ENCODE measurements at places on chromosomes 2 and 18.
A peak's percentile ranks its signal among the peaks of the same experiment; 100 is the strongest.

DNA sequence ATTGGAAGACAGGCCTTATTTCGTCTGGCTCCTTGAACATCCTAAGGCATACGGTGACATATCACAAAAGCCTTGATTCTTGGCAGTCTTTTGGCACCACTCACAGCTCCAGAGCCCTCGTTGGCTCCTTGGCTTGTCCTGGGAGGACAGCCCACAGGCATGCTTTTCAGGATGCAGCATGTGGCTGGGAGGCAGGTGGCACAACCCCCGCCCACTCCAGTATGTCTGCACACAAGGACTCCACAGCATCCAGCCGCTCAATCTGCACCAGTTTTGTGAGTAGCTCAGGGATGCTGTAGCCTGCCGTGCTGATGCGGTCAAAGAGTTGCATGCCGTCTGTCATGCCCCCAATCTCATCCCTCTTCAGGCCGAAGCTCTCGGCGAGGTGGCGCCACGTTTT is 92.3 kb downstream of the EDAR start:
- no peak for DNase-seq

DNA sequence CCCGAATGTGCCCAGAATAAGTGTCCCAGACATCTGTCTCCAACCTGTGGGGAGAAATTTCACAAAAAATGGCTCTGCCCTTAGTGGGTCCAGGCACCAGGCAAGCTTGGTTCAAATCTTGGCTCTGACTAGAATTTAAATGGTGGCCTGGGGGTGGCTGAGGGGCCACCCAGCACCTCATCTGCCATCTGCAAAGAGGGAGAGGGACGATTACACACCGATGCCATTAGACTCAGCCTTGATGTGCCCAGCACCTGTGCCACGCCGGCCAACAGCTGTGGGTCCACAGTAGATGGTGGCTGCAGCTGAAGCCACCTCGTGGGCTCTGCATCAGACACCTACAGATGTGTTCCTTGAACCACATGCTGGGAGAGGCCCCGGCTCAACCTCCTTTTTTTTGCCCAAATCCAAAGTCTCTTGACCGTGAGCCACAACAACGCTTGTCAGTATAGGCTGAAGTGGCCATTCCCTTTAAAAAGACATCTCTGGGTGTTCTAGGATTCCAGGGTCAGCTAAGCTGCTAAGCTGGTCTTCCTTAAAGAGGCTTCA is 222.0 kb upstream of the RAB6C start:
- no peak for DNase-seq

DNA sequence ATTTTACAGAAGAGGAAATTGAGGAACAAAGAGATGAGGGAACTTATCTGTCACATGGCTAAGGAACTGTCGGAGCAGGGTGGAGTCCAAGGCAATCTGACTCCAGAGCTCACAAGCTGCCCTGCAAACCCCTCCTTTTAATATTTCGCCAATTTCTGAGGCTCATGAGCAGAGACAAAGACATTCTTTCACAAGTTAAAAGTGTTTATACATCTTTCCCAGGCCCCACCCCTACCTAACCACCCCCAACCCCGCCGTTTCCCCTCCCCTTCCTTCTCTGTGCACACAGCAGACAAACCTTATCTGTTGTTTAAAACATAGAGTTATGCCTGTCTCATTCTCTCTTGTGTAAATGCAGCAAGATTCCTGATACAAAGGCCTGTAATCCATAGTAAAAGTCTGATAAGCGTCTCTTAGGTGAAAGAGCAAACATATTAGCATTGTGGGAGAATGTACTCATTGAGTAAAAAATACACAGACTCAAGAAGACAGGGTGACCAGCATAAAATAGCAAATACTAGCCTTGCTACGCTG is 44.3 kb downstream of the EPHA4 start:
- no peak for DNase-seq

GRCh38 chr2:145044491-145044890 is 524.6 kb upstream of the ZEB2 start:
- no peak for DNase-seq

- no peak for DNase-seq
Observed at GRCh38 chr18:75088622-75089211, 120.2 kb downstream of the PTGR3 start.

GRCh38 chr2:154361276-154361675 is 337.2 kb upstream of the KCNJ3 start:
- no peak for DNase-seq

DNA sequence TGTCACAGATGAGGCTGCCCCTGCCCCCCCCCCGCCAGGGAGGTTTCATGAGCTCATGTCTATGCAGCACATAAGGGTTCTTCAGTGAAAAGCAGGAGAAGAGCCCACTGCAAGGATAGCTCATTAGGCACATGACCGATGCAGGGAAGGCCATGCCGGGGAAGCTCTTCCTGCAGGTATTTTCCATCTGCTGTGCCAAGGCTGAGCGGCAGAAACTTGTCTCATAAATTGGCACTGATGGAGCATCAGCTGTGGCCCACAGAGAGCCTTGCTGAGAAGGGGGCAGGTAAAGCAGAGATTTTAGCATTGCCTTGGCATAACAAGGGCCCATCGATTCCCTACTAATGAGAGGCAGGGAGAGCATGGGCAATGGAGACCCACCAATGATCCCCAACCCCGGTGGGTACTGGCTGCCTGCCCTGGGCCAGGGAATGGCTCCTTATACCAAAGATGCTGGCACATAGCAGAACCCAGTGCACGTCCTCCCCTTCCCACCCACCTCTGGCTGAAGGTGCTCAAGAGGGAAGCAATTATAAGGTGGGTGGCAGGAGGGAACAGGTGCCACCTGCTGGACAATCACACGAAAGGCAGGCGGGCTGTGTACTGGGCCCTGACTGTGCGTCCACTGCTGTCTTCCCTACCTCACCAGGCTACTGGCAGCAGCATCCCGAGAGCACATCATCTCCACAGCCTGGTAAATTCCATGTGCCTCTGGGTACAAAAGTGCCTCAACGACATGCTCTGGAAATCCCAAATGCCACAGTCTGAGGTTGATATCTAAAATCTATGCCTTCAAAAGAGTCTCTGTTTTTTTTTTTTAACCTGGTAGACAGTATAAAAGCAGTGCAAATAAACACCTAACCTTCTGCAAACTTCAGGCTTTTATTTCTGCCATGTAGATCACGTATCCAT is 41.4 kb downstream of the STEAP3 start:
- DNase-seq: no peak

DNA sequence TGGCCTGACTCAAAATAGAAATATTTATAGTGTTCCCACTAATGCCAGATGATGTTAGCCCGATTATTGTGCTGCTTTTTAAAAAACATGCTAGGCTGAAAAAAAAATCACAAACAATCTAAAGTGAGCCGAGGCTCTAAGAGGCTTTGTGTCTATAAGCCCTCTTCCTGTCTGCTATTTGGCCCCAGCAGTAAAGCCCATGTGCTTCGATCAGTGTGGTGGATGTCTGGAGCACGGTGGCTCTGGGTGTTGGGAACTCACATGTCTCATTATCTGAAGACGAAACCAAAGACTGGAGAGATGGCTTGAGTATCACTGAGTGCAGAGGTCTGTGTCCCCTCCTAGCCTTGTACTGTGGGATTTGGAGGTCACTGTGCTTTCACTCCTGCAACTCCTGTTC is 55.1 kb downstream of the INO80C start:
- no peak for DNase-seq

DNA sequence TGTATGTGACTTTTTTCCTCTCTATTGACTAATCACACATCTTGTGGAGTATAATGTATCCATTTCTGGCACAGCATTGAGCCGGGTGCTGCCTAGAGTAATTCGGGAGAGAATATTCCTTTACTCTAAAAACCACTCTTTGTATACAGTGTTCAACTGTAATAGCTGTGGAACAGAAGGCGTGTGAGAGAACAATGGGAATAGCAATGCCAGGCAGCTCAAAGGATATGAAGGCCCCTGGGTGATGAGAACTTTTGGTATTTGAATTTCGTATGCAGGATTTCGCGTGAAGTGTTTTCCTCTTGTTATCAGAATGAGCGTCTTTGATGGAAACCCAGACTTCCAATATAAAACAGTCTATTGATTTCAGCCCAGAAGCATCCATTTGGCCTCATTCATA is 84.6 kb upstream of the MAP3K20 start:
- no peak for DNase-seq

GRCh38 chr18:13285874-13286273 is 67.3 kb downstream of the LDLRAD4 start:
- DNase-seq: no peak

DNA sequence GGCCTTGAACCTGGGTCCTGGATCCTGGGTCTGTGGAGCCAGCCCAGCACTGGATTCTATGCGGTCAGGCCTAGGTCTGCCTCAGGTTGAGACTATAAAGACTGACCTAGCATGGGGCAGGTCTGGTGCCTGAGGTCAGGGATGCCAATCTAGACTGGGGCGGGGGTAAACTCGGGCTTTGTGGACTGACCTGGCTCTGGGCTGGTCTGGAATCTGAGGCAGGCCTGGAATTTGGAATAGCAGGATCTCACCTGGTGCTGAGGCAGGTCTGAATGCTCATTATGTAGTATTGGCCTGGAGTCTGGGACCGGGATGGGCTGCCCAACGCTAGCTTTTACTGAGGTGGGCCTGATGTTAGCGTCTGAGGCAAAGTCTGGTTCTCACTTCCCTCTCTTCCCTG is 256.0 kb downstream of the KIAA1328 start:
- DNase-seq: no peak

- DNase-seq: no peak
Observed at GRCh38 chr18:10536280-10536679, 10.5 kb downstream of the NAPG start.

GRCh38 chr2:195730912-195731311 is 73.9 kb downstream of the SLC39A10 start:
- no peak for DNase-seq

DNA sequence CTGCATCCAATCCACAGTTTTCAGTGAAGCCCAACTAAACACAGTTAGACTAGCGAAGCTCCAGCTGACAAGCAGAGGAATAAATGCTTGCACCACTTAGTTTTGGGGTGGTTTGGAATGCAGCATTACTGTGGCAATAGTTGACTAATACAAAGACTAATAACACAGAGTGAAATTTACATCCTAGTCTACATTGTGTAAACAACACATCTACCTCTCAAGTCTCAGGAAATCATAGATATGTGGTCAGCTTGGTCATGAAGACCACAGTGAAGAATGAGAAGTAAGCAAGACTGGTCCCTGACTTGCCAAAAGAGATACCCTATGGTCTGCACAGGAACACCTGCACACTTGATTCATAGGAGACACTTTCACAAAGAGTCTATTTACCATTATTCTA is 155.1 kb upstream of the TANK start:
- DNase-seq: no peak

DNA sequence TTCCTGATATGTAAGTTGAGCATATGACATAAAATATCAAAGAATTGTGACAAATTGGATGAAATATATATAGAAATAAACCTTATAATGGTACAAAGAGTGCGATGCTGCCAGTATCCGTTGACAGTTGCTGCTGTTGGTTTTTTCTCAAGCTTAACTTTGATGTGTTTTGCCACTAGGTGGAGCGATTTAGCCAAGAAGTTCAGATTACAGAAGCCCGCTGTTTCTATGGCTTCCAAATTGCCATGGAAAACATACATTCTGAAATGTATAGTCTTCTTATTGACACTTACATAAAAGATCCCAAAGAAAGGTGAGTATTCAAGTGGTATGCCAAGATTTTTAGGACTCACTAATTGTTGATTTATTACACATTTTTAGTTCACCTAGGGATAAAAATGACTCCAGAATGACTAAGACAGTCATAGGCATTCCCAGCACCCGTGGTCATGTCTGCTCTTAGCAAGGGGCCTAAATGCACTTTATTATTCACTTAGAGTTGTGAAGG is 2.1 kb downstream of the RRM2 start:
- DNase-seq: no peak

DNA sequence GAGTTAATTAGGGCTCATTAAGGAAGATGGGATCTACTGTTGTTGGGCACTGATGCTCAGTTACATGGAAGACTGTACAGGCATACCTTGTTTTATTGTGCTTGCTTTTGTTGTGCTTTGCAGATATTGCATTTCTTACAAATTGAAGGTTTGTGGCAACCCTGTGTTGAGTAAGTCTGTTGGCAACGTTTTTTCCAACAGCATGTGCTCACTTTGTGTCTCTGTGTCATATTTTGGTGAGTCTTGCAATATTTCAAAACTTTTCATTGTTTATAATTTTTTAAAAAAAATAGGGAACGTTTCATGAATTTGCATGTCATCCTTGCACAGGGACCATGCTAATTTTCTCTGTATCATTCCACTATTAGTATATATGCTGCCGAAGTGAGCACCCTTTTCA is 15.6 kb downstream of the PHLPP1 start:
- DNase-seq: no peak

- DNase-seq: no peak
Observed at GRCh38 chr18:49697049-49697448, 116.3 kb downstream of the ACAA2 start.

- no peak for DNase-seq
Observed at GRCh38 chr2:10226038-10226724, 76.5 kb upstream of the HPCAL1 start.

- DNase-seq: peak; percentile 43
Observed at GRCh38 chr2:111168528-111169239, 48.0 kb downstream of the BCL2L11 start.

- DNase-seq: no peak
Observed at GRCh38 chr2:127348426-127349000, 39.3 kb downstream of the MAP3K2 start.

- no peak for DNase-seq
Observed at GRCh38 chr2:181566334-181567032, 90.4 kb downstream of the CERKL start.

GRCh38 chr2:38634684-38635083 is 31.2 kb upstream of the GALM start:
- no peak for DNase-seq

DNA sequence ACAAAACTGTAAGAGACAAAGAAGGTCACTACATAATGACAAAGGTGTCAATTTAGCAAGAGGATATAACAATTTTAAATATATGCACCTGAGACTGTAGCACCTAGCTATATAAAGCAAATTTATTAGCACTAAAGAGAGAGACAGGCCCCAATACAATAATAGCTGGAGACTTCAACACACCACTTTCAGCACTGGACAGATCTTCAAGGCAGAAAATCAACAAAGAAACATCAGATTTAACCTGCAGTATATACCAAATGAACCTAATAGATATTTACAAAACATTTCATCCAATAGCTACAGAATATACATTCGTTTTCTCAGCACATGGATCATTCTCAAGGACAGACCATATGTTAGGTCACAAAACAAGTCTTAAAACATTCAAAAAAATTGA is 14.7 kb downstream of the MC2R start:
- no peak for DNase-seq

- DNase-seq: no peak
Observed at GRCh38 chr2:120787822-120788700, 52.4 kb downstream of the GLI2 start.
